Ureter (tissue), 1 donor: ENCODE measurements at places on chromosomes 1 and 21. TPM values are rescaled to one million over a fixed set of nuclear protein-coding genes. Genes with fewer than 3 reads are reported as not detected.

Gene LPAR3
- 20.8 TPM for total RNA-seq

Gene CRP
- total RNA-seq, result 1.1 TPM

DNA sequence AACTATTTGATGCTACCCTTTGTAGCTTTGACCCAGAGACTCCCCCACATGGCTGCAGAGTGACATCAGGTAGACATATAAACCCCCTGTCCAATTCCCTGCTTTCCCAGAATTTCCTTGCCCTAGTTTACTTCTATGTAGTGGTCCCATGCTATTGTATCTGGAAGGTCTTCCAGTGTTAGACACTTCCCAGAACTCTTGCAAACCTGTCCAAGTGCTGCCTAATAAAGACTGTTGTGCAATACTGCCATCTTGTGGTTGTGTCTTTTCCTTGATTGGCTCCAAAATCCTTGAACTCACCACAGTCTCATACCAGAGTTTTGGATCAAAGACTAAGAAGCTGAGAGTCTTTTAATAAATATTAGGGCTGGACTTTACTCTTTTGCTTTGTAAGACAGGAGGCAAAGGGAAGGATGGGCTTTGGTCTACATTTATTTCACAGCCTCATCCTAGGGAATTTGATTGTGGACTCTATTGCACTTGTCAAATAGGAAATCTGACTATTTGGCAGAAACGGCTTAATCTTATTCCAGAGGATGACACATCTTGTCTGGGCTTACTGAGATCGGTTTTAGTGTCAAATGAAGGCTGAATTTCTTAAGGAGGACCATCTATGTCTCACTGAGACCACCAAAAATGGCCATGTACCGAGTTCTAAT lies 169.9 kb downstream of the LRRC7 start:
- no peak for DNase-seq

DNA sequence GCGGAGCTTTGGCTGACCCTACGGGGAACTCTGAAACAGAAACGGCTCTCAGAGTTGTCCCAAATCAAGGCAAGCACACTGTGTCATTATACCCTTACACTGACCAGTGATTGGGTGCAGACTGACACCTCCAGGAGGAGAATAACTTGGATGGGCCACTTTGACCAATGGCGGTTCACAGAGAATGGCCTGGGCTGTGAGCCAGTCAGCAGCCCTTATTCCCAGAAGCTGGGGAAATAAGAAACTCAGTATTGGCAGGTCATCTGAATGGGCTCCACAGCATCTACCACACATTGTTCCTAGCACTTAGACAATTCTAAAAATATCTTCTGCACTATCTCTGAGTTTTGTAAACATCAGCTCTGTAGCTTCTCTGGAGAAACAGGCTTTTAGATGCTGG lies 265.2 kb downstream of the ADGRL2 start:
- no peak for DNase-seq

- no peak for DNase-seq
Measured at GRCh38 chr1:68495532-68495931, 1.4 kb downstream of the DEPDC1 start.

DNA sequence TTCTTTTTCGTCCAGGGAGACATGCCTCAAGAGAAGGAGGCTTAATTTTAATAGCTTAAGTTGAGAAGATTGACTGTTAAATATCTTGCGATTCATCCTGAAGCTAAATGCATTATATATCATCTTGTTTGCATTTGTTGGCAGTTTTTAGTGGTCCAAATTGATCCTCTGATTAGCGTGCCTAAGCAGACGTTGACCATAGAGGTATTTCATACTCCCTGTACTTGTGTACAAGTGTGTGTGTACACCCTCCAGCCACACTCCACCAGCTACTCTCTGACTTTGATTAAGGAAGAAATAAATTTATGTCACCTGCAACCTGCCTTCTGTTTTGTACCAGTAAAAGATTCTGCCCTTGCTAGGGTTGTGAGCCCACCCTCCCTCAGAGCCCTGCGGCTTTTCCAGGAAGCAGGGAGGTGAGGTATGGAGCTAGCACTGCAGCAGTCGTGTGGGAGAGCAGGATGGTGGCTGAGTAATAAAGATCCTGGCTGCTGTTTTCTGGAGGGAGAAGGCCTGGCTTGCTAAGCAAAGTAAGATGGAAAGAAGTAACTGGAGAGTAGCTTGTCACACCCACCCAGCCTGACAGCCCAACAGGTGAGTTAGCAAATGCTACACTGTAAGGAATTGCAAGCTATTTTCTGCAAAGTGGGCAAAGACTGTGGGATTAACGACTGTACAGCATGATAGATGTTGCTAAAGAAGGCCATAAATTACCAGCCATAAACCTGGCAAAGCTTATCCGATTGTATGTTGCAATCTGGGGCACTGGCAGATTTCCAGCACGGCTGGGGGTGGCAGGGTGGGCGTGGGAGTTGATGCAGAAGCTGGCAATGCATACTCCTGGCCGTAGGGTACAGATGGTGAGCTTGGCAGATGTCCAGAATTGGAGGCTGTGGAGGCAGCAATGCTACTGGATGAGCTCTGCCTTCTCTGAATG lies 170.2 kb downstream of the TNR start:
- no peak for DNase-seq

- peak; percentile 85 for DNase-seq
Measured at GRCh38 chr1:161227196-161227871, 1.5 kb downstream of the TOMM40L start.

- no peak for DNase-seq
Measured at GRCh38 chr1:241308011-241308410, 49.0 kb downstream of the RGS7 start.

DNA sequence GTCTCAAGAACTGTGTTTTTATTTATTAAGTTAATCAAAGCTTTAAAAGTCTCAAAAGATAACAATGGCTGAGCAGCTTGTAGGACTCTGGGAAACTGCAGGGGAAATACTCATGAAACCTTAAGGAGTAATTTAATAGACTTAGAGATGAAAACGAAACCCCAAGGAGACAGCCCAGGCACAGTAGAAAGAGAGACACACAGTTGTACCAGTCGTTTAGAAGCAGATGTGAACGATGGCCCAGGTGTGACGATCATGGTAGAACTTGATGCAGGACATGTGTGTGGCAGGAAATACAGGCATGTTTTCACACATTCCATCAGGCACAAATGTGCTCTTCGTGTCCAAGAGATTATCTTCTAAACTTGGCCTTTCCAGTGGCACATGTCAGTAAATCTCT lies 21.2 kb upstream of the MRPS6 start:
- DNase-seq, result no peak

DNA sequence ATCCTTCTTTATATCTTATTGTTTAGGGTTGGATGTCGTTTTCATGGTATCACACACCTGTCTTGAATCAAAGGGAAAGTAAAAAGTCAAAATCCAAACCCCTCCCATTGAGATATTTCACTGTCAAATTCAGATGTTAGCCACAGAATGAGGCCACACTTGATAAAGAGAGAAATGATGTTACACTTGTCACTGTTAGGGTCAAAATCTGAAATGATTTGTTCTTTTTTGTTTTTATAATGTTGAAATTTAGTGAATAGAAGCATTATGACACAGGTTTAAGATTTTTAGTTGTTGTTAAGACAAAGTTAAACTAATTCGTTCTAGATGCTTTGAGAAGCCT lies 13.1 kb downstream of the NFIA start:
- no peak for DNase-seq

GRCh38 chr21:8989261-8989711 lies 1532.1 kb upstream of the TPTE start:
- DNase-seq, result no peak

DNA sequence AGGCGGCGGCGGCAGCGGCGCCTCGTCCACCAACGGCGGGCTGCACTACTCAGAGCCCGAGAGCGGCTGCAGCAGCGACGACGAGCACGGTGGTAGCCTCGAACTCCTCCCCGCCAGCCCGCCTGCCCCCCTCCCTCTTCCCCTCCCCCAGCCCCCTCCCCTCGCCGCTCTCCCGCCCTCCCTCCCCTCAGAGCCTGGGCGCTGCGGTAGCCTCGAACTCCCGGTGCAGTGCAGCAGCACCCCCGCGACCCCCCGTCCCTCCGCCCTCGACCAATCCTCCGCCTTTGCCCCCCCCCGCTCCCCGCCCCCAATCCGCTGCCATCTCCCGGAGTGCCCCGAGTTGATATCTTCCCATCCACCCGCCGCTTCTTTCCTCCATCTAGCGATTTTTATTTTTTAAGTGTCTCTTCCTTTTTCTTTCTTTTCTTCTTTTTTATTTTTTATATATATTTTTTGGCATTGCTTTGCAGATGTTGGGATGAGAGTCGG lies 516 bp downstream of the RCOR3 start:
- peak; percentile 68 for DNase-seq

- no peak for DNase-seq
Measured at GRCh38 chr1:2979191-2980072, 41.8 kb upstream of the ACTRT2 start.
